ENCODE measurements at places on chromosomes 16 and 17.

DNA sequence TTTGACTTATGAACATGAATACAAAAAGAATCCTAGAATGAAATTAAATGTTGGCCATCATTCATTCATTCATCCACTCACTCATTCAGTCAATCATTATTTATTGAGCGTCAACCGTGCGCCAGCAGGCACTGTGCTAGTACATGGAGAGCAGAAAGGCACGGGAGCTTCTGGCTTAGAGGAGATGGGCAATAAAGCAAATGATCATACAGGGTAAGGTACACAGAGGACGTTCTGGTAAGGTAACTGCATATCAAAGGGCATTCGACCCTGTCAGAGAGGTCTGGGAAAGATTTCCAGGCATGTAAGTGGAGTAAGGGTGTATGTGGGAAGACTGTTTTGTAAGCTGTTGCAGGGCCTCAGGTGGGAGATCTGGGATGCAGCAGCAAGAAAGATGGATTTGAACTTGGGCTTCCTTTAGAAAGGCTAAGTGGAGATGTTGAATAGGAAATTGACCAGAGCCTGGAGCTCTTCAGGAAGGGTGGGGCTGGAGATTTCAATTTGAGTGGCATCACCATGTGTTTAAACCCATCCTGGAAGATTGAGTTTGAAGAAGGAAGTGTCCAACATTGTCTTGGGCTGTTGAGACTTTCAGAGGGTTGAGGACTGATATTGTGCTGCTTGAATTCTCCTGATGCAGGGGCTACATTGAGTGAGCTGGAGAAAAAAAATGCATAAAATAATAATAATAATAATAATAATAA is 2.8 kb upstream of the MSI2 start:
- DNase-seq = no peak

DNA sequence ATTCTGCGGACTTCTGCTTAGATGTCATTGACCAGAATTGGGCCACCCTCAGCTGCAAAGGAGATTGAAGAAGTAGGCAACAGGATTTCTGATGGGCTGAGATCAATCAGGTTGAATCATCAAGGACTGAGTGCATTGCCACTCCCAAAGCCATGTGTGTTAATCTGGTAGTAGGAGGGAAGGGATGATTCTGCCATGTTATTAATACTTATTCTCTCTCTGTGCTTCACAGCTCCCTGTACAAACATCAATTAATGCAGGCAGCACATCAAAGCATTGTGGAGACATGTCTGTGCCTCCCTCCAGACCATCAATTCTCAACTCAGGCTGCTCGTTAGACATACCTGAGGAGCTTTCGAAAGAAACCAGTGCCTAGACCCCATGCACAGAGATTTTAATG is 11.6 kb downstream of the LRRC3C start:
- no peak for DNase-seq

DNA sequence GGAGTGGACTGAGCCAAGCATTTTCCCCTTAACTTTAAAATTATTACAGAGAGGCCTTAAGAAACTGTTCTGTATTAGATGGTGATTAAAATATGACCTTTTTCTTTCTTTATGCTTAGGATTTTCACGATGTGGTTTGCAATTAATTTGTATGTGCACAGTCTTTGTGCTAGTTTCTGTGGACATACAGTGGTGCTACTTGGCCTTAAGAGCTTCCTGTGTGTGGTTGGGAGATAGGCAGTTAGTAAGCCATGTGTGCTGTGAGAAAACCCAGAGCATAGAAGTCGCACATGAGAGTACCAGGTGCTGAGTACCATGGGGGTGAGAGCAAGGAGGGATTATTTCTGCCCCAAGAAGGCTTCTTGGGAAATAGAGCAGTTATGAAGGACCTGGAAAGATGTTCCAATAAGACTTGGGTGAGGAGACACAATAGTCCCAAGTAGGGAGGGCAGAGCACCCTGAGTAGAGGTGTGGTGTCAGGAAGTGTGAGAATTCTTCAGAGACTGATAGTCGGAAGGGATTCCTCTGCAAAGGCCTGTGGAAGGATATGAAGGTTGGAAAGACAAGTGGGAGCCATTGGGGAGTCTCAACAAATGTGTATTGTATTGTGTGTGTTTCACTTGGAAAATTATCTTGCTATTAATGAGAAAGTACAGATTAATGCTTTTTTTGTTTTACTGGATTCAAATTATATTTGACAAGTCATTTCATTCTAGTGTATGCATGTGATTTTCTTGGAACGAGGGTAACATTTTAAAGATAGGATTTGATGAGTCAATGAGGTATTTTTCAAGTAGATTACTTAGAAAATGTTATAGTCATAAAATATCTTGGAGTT is 239.9 kb downstream of the PRKCA start:
- no peak for DNase-seq

- DNase-seq = no peak
Observed at GRCh38 chr16:52755396-52755795, 208.5 kb upstream of the TOX3 start.

DNA sequence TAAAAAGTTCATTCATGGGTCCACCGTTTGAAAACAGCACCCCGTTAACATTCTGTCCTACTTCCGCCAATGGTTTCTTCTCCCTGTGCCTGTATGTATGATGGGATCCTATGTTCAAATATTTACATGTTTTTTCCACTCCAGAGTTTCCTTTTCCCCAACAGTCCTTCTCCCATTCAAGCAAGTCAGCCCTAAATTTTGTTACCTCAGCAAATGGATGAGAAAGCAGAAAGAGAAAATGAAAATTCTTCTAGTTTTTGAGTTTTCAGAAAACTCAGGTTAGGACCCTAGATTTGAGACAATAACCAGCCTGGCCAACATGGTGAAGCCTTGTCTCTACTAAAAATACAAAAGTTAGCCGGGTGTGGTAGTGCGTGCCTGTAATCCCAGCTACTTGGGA is 3.5 kb upstream of the ERN2 start:
- no peak for DNase-seq

DNA sequence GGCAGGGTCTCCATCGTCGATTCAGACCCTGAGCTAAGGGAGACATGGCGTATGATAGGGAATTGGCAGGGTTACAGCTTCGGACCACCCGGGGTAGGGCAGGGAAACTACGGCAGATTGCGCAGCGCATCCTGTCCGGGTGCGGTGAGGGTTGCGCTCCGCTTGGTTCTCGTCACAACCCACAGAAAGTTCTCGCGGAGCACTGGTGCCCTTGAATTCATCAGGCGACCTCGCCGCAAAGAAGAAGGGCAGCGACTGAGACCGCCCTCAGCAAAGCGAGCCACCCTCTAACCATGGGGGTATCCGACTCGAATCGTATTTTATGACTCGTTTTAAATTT is 1.2 kb downstream of the HS3ST3B1 start:
- peak; percentile 52 for DNase-seq

DNA sequence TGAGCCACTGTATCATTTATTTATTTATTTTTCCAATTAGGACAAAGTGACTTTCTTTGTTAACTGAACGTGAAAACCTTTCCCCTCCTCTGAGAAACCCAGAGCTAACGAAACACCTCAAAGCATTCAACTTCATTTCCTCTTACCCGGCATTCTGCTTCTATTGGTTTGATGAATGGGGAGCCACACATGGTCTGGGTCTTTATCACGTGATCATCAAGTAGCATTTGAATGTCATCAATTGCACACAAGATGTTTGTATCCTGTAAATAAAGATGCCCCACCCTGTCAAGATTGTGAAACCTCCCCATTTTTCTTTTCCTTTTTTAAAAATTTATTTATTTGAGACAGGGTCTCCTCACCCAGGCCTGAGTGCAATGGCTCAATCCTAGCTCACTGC is 80.1 kb downstream of the DNAH3 start:
- DNase-seq = no peak

- no peak for DNase-seq
Observed at GRCh38 chr17:13359774-13360173, 242.0 kb downstream of the HS3ST3A1 start.

DNA sequence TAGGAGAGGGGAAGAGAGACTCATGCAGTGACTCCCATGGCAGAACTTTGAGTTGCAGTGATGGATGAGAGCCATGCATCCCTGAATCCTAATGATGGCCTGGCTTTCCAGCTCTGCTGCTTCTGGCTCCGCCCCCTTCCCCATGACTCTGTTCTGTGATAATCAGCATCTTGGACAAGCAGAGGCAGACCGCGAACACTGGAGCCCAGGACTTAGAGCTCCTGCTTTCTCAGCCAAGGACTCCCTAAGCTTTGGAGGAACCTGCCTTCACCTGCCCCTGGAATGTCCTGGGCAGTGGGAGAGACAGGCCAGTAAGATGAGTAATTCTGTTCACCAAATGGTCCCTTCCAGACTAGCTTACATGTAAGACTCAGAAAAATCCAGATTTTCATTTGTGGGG is 12.5 kb downstream of the CCDC92B start:
- DNase-seq = no peak

DNA sequence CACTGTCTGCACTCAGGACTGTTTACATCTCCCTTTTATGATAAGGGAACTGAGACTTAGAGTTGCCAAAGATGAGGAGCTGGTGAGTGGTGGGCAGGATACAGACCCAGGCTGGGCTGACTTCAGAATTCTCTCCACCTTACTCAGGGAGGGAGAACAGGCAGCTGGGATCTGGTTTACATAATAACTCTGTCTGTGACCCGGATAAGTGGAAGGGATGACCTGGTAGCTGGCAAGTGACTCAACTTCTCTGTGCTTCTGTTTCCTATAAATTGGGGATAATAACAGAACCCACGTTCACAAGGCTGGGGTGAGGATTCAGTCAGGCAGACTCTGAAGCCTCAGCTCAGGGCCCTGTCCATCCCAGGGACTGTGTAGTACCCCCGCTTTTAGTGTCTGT is 2.6 kb downstream of the SNX20 start:
- no peak for DNase-seq

- no peak for DNase-seq
Observed at GRCh38 chr17:38542286-38542685, 63.5 kb downstream of the SRCIN1 start.

DNA sequence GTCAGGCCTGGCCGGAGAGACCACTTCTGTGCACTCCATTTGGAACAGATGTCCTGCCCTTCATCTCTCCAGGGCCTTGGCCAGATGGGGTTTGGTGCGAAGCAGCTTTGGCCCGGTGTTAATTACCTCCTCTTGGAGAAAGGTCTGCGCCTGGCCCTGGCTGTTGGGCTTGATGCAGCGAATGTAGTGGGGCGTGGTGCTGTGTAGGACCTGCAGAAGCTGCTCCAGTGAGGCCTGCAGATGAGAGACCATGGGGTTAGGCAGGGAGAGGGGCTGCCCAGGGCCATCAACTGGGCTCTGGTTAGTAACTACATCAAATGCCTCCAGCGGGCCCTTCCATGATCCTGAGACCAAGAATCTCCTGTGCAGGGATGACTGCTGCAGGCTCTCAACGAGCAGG is 18.7 kb downstream of the ZNHIT3 start:
- no peak for DNase-seq

DNA sequence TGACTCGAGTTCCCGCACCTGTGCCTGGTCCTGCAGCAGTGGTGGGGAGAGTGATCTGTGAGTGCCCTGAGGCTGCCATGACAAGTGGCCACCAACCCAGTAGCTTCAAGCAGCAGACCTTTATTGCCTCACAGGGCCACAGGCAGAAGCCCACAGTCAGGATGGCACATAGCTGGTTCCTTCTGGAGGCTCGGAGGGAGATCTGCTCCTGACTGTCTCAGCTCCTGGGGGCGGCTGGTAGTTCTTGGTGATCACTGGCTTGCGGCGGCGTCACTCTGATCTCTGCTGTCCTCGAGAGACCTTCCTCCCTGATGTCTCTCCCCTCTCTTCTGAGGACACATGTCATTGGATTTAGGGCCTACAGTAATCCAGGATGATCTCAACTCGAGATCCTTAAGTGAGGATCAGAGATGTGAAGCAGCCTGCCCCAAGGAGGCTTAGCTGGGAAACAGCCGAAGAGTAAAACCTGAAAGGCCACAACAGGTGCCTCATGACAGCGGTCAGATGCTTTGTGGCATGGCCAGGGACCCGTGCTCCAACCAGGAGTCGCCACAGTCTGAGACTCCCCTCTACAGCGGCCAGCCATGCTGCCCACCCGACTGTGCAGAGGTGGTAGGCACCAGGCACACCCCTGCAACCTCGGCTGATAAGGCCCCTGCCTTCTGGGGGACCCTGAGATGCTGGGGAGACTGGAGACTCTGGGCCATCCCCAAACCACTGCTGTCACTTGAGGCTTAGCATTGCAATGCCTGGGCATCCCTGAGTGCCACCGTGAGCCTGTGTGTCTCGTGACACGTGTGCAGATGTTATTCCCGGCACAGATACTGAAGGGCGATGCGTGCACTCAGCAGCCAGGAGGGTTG is 30.0 kb upstream of the SLC38A10 start:
- no peak for DNase-seq

GRCh38 chr16:90031931-90032673 is 12.8 kb upstream of the DBNDD1 start:
- DNase-seq = no peak

DNA sequence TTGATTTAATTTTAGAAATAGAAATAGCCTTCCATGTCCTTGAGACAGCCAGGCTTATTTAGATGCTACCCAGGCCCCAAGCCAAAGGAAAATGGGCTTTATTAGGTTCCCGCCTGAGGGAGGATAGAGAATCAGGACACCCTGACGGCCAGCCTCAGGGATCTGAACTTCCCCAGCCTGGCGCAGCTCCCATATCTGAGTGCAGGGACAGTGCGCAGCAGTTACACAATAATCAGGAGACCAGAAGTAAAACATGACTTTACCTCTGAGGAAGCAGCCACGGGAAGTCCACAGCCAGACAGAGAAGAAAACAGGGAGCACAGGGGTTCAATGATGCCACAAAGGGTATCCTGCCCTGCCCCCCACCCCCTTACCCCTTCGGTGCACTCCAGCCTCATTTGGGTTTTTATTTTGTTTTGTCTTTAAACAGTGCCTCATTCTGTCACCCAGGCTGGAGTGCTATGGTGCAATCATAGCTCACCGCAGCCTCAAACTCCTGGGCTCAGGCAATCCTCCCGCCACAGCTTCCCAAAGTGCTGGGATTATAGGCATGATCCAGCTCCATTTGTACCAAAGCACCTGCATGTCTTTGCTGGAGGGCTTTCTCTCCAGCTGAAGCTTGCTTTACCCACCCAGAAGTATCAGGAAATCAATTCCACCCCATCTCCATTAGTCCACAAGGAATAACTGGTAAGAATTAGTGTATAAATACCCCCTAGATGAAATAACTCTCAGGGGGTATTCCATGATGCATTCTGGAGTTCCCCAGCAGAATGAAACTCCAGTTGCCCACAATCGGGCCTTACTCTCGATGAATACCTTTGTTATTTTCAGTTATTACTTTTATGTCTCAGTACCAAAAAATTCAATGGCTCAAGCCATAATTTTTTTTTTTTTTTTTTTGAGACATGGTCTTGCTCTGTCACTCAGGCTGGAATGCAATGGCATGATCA is 21.9 kb downstream of the ORC6 start:
- no peak for DNase-seq

DNA sequence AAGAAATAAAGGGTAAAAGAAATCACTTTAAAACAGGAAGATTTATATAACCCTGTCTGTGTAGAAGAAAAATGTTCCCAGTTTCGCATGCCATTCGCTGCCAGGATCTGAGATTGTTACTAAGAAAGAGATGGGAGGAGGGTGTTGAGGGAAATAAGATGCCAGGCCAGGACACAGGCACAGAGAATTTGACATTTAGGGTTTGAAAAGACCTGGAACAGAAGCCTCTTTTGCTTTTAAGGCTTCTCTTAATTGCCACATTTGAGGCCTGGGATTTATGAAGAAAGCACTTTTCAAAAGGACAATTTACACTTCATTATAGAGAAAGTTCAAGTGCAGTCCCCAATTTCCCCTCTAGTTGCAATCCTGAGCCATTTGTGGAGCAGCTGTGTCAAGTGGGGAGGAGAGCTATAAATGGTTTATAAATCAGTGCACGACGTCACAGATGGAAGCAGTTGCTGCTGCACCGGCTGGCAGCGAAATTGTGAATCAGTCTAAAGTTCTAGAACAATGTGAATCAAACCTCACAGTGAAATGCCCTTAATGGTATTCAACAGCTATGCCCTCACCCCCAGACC is 26.5 kb upstream of the C16orf87 start:
- peak; percentile 81 for DNase-seq

All from RKO (cell line).